ENCODE measurements at places on chromosomes 1 and 21.

- no peak for DNase-seq
Observed at GRCh38 chr1:89460325-89460724, 64.3 kb upstream of the LRRC8B start.

DNA sequence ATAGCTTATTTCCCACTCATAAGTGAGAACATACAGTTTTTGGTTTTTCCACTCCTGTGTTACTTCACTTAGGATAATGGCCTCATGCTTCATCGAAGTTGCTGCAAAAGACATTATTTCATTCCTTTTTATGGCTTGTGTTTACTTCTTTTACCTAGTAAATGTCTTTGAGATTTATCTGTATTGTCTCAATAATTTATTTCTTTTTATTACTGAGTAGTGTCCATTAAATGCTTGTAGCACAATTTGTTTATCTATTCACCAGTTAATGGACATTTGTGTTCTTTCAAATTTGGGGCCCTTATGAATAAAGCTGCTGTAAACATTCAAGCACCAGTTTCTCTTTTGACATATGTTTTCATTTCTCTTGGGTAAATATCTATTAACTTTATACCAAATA lies 86.0 kb downstream of the UCHL5 start:
- no peak for DNase-seq

GRCh38 chr1:48082271-48082962 lies 85.2 kb upstream of the TRABD2B start:
- no peak for DNase-seq

- DNase-seq, result no peak
Observed at GRCh38 chr21:44526096-44526997, 13.6 kb downstream of the KRTAP10-1 start.

DNA sequence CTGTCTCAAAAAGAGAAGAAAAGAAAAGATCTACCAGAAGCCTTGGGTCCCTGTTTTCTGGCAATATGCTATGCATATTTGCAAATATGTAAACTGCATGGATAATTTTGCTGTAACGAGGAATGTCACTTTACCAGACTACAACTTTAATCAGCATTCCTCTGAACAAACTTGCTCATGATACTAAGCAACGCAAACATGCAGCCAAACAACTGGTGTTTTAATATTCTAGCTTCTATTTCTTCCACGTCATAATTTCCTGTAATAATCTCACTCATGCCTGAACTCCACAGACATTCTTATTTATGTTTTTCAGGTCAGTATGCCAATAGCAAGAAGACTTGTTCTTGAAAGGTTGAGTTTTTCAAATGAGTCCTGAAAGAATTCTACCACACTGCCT lies 114.1 kb downstream of the SIM2 start:
- DNase-seq, result no peak

DNA sequence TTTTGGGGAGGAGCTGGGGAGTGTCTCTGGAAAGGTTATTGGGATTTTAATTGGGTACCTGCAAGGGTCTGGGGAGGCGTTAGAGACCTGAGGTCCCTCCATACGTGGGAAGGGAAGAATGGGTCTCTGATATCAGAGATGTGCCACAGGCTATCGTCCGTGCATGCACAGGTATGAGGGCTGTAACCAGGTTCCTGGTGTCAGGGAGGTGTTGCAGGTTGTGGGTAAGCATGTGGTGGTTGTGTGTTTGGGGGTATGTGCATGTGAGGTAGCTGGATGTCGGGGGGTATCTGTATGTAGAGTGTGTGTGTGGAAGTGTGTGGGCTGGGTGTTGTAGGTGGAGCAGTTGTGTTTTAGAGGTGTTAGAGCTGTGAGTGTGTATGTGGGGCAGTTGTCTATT lies 8.3 kb downstream of the AHDC1 start:
- DNase-seq, result no peak

- DNase-seq, result no peak
Observed at GRCh38 chr1:238985312-238985711, 401.1 kb upstream of the CHRM3 start.

DNA sequence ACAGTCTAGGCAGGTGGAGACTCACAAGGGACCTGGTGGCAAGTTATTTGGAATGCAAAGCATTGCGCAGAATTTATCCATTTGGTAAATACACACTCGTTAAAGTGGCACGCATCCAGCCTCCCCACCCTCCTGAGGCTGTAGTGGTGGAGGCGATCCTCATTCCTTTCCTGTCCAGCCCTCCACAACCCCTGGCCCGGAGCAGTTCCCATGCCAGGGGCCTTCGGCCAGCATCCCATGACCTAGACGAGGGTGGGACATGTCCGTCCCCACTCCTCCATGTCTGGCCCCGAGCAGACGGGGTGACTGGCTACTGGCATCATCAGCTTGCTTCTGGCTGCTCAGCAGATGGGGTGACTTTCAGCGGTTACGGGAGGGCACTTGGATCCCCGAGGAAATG lies 281.5 kb upstream of the VAMP3 start:
- no peak for DNase-seq

DNA sequence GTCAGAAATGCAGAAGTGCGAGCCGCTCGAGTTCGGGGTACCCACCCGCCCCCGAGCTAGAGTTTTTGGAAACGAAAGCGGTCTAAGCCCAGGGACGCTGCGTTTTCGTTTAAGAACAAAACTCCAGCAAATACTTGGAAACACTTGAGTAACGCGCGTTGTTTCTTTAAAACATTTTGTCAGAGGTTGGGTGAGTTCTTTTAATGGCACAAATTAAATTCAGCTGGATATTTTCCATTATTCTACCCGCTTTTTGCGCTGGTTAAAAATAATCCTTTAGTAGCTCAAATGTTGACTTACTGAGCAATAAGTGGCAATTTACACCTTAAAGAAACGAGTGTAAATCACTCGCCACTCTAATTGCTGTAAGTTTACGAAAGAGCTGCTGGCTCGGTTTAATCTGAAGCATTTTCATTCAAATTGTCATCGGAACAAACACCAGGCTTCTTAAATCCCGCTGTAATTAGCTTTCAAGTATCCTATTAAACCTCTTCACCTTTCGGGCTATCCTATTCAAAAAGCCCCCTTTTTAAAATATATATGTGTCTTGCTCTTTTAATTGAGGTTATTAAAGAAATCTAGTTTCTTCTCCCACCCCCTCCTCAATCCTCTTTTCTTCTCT lies 1.5 kb downstream of the LHX8 start:
- no peak for DNase-seq

DNA sequence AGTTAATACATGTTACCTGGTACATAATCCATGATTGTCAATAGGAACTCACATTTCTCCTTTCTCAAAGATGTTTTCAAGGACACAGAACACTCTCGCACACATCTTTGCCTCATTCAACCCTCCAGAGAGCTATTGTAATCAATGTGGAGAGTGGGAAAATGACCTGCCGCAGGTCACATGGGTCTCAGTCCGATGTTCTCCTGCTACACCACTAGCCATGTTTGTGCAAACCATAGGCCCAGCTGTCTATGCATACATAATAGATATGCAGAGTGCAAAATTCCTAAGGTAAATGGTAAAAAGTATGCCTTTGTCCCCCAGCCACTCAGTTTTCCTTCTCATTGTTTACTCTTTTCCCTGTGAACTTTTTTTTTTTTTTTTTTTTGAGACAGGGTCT lies 89.2 kb downstream of the ADSS2 start:
- DNase-seq, result no peak

GRCh38 chr21:34889320-34889675 lies 159.8 kb downstream of the RUNX1 start:
- DNase-seq, result no peak

DNA sequence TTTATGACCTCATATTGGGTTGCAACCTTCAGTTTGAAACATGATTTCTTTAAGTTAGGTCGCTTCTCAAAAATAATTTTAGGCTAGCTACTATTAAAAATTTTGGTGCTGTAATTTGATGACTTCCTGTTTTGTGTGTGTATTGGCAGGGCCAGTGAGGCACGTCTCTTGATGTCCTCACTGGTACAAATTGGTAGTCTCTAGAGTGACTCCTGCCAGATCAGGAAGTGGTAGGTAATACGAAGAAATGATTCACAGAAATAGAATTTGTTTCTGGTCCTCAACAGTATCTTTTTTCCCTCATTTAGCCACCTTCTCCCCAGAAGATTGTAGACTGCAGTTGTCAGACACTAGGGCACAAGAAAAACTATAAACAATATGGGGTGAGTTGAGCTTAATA lies 120.9 kb upstream of the KIAA1614 start:
- no peak for DNase-seq

DNA sequence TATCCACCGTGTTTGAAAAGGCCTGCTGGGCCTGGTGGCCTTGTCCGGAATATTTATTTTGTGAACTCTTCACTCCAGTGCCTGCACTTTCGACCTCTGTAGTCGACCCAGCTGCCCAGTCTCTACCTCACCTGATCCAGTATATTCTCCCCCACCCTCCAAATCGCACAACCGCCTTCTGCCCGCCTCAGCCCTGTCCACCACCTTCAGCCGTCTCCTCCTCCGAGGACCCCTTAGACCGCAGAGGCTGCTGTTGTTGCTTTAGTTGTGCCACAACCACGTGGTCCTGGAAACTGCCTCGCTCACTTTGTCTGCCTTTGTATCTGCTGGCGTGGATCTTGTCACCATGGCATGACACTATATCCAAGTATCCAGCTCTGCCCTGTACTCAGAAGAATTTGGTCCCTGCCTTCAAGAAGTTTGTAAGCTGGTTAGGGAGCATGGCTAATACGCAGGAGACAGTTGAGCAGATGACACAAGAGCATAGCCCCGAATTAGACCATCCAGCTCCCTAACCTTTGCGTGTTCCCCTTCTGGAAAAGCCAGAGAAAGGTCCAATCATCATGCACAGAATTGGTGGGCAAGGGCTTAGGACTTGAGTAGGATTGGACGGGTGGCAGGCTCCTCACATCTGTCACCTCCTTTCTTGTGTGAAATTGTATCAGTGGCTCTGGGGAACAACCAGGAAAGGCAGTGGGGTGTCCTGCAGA lies 1.5 kb downstream of the PHGDH start:
- DNase-seq, result no peak

GRCh38 chr21:27382404-27382803 lies 415.5 kb upstream of the ADAMTS5 start:
- no peak for DNase-seq

DNA sequence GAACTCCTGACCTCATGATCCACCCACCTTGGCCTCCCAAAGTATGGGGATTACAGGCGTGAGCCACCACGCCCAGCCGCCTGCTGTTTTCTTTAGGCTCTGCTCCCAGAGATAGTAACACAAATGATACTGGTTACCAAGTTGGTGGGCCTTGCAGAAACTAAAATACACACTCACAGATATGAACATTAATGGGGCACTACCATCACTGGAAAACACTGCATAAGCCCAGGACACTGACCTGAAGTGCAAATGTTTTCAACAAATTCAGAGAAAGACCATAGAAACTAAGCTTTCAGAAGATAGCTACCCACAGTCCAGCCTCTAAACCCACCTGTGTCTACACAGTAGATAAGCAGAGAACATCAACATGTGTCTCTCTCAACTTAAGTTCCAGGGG lies 180.5 kb downstream of the FCRL5 start:
- DNase-seq, result no peak

DNA sequence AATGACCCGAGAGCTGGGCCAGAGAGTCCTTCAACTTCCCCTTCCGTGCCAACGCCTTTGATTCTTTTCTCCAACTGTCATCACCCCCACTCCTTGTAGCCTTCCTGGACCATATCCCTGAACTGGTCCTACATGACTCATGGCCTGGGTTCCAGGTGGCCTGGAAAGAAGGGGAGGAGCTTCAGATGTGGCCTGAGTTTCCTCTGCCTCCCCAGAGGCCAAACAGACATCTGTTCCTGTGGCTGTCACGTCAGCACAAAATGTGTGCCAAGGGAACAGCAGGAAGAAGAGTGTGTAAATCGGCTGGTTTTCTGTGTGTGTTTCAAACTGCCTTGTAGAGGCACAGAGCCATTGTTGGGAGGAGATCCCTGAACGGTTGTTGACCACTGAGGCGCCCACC lies 24.9 kb upstream of the KIRREL1 start:
- no peak for DNase-seq

Measured in C1 segment of cervical spinal cord (tissue), 14 donors.